ENCODE measurements at places on chromosomes 5 and 9.

GRCh38 chr5:40052808-40053207 is 626.9 kb upstream of the PTGER4 start:
- DNase-seq, result no peak

GRCh38 chr9:34999576-34999975 is 10.0 kb downstream of the DNAJB5 start:
- DNase-seq, result no peak

DNA sequence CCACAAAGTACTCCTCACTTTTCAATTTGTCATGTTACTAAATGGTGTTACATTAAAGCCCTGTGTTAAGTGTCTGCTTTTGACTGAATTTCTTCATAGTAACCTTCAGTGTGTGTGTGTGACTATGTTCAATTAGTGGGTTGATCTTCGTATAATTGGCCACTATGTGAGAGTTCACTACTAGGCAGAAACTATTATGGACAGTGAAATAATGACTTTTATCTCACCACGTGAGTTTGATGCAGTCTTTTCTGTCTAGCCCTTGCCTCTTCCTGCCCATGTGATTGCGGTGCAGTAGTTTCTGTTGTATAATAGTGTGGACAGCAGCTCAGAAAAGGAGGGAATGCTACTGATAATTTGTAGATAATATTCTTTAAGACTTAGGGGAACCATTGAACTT is 1.8 kb upstream of the MAML1 start:
- DNase-seq, result no peak

- DNase-seq, result no peak
Measured at GRCh38 chr5:134444941-134445471, 33.3 kb upstream of the CDKN2AIPNL start.

- DNase-seq, result no peak
Measured at GRCh38 chr5:154860123-154860522, 1.7 kb downstream of the CNOT8 start.

Data from fibroblast of the conjunctiva (primary cell).